Amniotic stem cell (primary cell): ENCODE measurements at places on chromosomes 7 and 10.

DNA sequence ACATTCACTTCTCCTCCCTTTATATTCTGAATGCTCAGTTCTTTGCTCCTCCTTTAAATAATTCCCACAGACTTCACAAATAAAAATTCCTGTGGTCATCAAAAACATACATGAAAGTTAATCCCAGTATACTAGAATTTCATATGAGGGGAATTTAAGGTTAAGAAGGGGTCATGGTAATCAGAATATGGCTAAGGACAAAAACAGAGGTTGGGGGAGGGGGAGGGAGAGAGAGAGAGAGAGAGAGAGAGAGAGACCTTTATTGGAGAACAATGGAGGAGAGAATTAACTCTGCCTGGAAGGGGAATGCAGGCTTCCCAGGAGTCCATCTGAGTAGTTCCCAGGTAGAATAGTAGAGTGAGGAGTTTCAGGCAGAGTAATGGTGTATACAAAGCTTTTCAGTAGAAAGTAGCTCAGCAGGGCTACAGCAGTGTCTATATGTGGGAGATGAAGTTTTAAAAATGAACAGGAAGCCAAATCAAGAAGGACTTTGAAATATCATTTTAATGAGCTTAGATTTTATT is 5.2 kb upstream of the CUBN start:
- DNase-seq = no peak

GRCh38 chr10:30489346-30489745 is 55.4 kb downstream of the MAP3K8 start:
- DNase-seq = no peak

DNA sequence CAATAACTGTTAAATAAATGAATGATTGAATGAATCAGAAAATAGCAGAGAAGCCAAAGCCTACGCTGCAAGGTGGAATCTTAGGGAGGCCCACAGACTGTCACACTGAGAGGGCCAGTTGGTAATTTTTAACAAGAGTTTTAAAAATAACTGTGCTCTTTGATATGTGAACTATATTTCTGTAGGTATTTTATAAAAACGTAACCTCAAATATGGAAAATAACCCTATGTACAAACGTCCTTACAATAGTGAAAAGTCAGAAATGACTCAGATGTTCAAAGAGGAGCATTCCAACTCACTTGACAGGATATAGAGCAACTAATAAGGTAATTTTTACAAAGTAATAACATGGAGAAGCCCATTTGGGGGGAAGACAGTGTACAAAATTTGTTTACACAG is 18.9 kb upstream of the TMEM273 start:
- DNase-seq = no peak

DNA sequence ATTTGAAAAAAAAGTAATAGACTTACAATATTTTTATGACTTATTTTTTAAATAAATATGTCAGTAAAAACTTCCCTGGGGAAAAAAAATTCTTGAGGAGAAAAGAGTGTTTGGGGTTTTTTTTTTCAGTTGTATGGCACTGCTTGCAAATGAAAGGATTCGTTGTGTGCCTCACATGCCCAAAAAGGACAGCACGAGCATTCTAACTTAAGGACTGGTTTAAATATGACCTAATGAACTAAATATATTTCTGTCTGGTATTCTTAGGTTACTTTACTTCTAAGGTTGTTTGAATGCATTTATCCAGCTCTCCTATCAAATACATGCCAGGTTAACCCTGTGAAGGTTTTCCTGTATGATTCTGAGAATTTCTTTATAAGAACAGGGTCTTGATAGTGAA is 988 bp upstream of the CD36 start:
- no peak for DNase-seq

GRCh38 chr7:32639122-32639521 is 143.8 kb downstream of the AVL9 start:
- DNase-seq = no peak
